HS-27A (cell line): ENCODE measurements at places on chromosomes 1 and 21.
A peak's percentile ranks its signal among the peaks of the same experiment; 100 is the strongest.

GRCh38 chr1:69733061-69733460, 165.3 kb downstream of the LRRC7 start:
- no peak for DNase-seq

GRCh38 chr1:155513300-155513916, 49.2 kb downstream of the ASH1L start:
- DNase-seq: peak; percentile 22

DNA sequence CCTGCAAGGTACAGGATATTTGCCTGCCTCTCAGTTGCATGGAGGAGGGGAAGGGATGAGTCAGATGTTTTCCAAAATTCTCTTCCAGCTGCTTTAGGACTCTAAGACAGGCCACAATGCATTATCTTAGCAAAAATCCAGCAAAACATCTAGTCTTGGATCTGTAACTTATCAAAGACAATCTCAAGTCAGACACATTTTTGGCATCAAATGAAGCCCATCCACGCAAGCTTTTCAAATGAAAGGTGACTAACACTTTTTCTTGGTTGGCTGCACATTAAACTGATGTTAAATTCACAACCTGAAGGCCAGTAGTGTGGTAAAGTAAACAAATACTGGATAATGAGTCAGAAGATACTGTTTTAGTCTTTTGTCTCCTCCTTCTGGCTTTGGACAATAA, 21.3 kb downstream of the FAM78B start:
- DNase-seq: no peak

- DNase-seq: no peak
Observed at GRCh38 chr1:8078176-8078671, 52.1 kb upstream of the ERRFI1 start.

DNA sequence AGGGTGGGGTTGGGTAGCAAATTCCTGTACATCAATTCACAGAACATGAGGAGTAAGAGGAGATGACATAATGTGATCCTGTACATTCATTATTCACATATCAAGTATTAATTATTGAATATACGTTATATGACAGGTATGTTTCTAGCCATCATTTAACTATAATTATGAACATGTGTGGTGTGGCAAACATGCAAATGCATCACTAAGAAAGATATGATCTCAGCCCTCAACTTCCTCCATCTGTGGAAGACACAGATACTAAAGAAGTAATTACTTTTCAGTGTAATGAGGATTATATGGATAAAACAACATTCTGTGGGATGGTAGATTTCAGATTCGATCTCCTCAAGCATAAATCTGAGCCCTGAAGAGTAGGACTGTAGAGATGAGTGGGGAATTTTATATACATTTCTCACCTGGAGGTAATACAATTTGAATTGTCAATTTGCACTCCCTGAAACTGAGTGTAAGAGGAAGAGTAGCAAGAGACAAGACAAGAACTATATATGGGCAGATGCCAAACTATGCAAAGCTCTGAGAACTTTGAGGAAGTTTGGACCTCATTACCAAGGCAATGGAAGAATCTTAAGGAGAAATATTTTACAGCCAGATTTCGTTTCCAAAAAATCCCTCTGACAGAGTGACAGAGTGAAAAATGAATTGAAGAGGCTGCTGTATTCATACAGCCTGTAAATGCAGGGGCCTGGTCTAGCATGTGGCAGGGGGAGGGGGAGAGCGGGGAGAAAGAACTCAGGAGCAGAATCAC, 275.5 kb downstream of the TPR start:
- no peak for DNase-seq

DNA sequence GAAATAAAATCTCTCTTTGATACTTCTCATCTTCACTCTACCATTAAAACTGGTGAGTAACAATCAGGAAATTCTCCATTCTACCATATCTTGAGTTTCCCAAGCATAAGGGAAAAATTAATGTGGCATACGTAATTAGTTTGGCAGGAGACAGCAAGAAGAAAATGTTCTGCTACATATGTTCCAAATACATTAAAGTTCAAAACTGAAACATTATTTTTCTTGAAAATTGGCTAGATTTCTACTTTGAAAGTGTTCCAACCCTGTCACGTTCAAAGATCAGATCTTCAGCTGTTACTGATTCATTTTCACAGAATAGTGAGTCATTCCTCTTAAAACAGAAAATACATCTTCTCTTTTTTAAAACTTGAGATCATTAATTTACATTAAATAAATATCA, 48.5 kb downstream of the PIGK start:
- no peak for DNase-seq

DNA sequence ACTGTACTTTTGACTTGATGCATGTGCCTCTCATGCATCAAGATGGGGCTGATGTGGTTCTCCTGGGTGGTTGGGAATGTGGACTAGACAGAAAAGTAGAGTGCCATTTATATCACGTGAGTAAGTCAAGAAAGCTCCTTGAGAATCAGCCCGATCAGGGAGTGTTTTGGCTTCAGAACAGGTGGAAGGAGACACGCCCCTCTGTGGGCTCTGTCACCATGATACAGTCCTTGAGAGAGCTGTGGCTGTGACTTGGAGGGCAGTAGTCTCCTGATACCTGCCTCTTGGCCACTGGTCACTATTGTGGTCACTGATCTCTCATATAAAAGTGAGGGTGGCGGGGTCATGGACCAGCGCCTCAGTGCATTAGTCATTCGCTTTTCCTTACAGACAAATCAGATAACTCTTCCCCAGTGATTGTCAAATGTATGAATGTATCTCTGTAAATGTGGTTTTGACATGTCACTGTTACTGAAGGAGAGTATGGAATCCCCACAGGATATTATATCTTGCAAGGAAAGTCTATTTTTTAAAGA, 8.9 kb upstream of the C4BPB start:
- no peak for DNase-seq
